ENCODE measurements at places on chromosomes 7 and 10.

DNA sequence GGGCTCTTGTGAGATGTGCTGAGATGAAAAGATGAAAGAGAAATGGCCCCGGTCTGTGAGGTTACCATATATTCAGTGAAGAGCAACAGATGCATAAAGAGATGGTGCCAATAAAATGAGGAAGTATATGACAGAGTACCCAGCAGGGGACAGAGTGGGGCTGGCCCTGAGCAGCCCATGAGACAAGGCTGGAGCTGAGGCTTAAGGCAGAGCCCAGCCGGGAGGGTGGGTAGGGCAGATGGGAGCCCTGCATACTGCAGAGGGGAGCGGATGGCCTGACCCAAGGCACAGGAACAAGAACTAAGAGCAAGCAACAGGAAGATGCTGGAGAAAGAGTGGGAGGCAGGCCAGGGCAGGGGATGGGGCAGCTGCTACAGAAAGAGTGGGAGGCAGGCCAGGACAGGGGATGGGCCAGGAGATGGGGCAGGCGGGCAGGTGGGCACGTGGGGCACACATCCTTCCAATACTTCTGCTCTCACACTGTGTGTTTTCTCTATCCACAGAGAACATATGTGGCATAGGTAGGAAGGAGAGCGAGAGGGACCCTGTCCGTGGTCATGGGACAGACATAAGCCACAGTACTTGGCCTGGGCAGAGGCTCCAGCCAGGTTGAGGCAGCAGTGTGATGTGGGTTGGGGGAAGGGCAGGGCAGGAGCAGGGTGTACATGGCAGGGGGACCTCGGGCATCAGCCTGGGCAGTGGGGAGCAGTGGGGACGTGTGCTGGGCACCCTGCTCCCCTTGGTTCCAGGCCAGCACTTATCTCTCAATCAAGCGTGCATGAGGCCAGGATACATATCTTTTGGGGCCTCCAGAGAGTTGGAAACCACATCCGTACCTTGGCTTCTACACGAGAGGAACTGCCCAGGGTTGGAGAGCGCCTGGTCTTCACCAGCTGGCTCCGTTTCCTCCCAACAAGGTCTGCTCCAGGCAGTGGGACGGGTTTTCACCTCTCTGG is 91.6 kb upstream of the IKZF1 start:
- no peak for DNase-seq

DNA sequence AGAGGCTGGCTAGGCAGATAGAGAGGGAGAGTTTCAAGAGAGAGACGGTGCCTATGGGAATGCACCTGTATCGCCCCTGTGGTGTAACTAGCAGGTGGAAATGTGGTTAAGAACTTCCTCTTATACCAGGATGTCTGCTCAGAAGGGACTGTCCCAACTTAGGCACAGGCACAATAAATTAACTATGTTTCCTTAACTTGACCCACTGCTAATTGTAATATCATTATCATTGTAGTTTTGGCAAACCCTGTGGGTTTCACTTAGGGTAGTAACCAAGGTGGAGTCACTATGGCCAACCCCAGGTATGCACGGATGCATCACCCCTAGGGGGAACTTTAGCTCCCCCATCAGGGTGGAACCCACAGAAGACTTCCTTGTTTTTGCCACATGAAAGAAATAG is 455.7 kb downstream of the DGKB start:
- DNase-seq: no peak

DNA sequence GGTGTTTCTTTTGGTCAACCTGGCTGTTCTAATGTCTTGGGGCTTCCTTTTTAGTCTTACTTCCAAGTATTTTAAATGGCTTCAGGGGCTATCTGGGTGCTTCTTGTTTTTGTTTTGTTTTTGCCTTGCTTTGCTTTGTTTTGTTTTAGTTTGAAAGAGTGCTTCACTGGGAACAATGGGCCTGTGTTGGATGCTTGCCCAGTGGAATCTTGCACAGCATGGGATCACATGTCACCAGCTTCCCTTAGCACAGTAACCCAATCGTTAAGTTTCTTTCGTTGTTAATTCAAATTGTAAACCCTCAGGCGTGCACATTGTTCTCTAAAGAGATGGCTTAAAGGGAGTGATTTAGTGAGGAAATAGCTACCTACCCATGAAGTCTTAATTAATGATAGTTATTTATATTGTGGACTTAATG is 8.9 kb downstream of the COL17A1 start:
- DNase-seq: no peak

- no peak for DNase-seq
Observed at GRCh38 chr7:82200601-82201000, 243.0 kb downstream of the CACNA2D1 start.

- DNase-seq: no peak
Observed at GRCh38 chr10:9069136-9069535, 1014.6 kb downstream of the GATA3 start.

GRCh38 chr7:46054272-46054671 is 133.2 kb upstream of the IGFBP3 start:
- no peak for DNase-seq

GRCh38 chr10:56763090-56763489 is 402.0 kb upstream of the ZWINT start:
- DNase-seq: no peak

DNA sequence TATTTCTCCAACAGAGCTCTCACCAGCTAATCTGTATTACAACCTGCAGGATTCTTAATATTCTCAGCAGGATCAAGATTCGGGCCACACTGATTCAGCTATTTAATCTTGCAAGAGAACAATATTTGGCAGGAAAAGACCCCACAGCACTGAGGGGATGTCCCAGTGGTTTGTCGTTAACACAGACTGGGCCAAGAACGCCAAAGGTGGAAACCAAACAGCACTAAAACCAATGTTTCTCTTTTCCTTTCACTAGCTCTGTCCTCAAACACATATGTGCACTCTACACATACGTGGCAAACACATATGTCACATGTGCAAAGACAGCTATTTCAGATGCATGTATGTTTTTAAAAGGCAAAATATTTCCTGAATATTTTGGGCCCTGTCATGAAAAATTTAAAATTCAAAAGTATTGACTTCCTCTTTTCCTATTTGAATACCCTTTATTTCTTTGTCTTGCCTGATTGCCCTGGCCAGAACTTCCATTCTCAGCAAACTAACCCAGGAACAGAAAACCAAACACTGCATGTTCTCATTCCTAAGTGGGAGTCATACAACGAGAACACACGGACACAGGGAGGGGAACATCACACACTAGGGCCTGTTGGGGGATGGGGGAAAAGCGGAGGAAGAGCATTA is 51.7 kb upstream of the NEBL start:
- DNase-seq: no peak

GRCh38 chr7:117386110-117386706 is 41.1 kb downstream of the ASZ1 start:
- peak; percentile 76 for DNase-seq

DNA sequence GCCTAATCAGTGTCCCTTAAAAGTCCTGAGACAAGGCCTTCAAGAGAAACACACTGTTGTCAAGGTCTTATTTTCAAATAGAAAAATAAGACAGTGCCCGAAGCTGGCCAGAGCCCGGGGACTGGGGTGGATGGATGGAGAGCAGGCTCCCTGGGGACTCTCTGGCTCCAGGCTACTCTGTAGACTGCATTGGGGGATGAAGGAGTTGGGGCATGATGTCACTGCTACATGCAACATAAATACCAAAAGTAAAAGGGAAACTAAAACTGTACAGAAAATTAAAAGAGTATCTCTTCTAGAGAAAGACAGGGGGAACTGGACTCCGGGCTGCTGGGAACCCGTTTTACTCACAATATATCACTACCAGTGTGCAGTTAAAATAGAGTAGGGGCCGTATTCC is 629.8 kb downstream of the KCNMA1 start:
- no peak for DNase-seq

- no peak for DNase-seq
Observed at GRCh38 chr7:107025449-107026103, 18.9 kb upstream of the PRKAR2B start.

GRCh38 chr10:113751181-113751732 is at the start of gene PLEKHS1:
Gene PLEKHS1 (plus strand): TSS chr10:113751682. CDS start chr10:113755278, 3,596 bp downstream.
- DNase-seq: no peak

DNA sequence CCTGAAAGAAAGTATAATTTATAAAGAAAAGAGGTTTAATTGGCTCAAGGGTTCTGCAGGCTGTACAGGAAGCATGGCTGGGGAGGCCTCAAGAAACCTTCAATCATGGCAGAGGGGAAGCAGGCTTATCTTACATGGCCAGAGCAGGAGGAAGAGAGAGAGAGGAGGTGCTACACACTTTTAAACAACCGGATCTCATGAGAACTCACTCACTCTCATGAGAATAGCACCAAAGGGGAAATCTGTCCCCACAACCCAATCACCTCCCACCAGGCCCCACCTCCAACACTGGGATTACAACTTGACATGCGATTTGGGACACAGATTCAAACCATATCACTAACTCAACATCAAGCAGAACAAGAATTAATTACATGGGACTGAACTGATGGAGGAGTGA is 6.9 kb upstream of the ZNF485 start:
- no peak for DNase-seq

DNA sequence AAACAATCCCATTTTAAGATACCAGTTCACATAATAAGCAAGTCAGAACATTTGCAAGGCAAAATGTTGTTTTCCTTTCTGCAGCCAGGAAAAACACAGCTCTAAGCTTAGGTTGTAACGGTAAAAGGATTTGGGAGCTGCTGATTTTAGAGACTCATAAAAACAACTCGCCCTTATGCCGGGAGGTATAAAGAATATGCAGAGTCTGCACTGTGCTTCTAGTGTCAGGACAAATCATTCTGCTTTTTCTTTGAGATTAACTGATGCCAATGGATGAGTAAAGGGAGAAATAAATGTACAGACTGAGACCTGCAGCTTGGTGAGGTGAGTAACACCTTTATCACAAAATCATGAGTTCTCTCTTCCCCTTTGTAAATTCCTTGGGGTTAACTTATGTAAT is 2.0 kb upstream of the SFR1 start:
- DNase-seq: no peak

- peak; percentile 25 for DNase-seq
Observed at GRCh38 chr7:117066668-117067067, 113.4 kb downstream of the ST7 start.

- DNase-seq: no peak
Observed at GRCh38 chr10:120587061-120587460, 130.0 kb downstream of the PLPP4 start.

GRCh38 chr10:48476279-48476982 is 128.4 kb downstream of the ARHGAP22 start:
- no peak for DNase-seq

GRCh38 chr10:6119423-6119822 is 30.6 kb downstream of the RBM17 start:
- DNase-seq: peak; percentile 16

- DNase-seq: peak; percentile 10
Observed at GRCh38 chr7:90708841-90709317, 112.8 kb downstream of the CDK14 start.

GRCh38 chr7:139854124-139854511 is 25.1 kb downstream of the TBXAS1 start:
- peak; percentile 48 for DNase-seq

- DNase-seq: no peak
Observed at GRCh38 chr10:17842641-17843040, 33.5 kb downstream of the MRC1 start.

DNA sequence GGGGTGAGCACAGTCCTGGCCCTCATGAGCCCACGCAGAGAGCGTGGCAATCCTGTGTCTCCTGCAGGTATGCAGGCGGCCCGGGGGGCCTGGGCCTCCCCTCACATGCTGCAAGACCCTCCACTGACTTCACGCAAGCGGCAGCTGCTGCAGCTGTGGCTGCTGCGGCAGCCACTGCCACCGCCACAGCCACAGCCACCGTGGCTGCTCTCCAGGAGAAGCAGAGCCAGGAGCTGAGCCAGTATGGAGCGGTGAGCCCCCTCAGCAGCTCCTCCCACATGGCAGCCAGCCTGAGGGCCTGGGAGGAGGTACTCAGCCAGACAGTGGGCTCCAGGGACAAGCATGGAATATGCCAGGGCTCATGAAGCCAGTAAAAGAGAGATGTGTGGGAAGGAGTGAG is 8.7 kb downstream of the ZMIZ2 start:
- DNase-seq: peak; percentile 22

GRCh38 chr7:35792873-35793489 is 7.9 kb upstream of the SEPTIN7 start:
- peak; percentile 32 for DNase-seq

DNA sequence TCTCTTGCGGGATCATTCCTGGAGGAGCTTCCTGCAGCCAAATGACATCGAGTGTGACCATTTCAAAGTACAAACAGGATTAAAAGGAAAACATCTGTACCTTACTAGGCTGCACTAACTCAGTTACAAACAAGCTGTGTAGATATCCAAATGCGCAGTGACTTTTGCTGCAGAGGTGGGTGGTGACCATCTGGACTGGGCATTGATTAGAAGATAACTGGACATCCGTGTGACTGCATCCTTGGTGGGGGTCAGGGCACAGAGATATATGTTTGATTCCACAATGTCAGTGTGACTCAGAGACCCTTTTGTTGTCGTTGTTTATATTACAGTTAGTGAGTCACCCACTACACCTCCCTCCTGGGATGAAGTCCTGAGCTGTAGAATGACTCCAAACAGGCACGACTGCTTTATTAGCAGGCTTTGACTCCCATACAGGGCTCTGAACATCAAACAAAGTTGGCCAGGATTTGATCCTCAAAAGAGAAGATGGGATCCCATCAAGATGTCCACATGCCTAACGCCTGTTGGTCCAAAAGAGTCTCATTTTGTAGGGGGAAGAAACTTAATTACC is 56.7 kb upstream of the SDK1 start:
- DNase-seq: peak; percentile 57

- peak; percentile 40 for DNase-seq
Observed at GRCh38 chr7:131921016-131921415, 364.6 kb upstream of the PODXL start.

- no peak for DNase-seq
Observed at GRCh38 chr10:43145311-43145710, 7.1 kb downstream of the CSGALNACT2 start.

DNA sequence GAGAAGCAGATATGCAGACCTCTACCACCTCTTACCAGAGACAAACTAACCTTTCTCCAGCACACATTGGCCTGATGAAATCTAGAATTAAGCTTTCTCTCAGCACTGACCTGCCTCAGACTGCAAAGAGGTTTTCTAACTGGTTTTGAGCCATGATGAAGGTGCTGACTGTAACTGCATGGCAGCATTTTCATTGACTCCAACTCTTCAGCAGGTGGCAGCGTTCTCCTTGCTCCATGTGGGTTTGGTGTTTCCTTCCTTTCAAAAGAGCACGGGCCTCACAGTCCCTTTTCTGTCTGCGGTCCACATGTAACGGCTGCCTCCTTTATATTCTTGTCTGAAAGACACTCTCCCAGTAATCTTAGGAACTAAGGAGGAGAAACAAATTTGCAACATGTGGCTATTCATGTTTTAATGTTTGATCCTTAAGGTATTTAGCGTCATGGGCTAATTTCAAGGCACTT is 12.6 kb downstream of the KLLN start:
- peak; percentile 67 for DNase-seq
